ENCODE measurements at places on chromosomes 1 and 21.

DNA sequence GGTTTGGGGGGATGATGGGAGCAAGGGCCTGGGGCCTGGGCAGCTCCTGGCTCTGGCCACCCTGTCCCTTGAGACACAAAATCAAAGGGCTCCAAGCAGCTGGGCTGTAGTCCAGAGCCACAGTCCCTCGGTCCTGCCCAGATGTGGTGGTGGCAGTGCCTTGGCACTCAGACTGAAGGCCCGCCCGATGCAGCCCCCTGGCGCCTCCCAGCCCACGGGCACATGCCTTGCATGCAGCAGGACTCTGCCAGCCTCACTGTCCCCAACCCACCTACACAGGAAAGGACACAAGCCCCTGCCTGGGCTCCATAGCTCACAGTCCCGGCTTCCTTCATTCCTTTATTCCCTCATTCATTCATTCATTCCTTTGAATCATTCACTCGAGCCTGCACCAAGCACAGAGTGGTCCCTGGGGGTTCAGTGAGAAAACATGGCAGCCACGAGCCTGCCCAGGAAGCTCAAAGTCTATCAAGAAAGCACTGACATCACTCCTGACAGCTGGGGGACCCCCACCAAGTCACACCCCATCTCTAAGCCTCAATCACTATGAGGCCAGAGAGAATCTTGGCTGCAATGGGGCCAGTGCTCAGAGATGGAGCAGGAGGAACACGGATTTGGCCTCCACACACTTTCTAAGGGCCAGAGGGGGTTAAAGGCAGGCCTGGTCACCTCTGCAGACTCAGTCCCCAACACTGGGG, 5.8 kb downstream of the SDC3 start:
- DNase-seq, result no peak

DNA sequence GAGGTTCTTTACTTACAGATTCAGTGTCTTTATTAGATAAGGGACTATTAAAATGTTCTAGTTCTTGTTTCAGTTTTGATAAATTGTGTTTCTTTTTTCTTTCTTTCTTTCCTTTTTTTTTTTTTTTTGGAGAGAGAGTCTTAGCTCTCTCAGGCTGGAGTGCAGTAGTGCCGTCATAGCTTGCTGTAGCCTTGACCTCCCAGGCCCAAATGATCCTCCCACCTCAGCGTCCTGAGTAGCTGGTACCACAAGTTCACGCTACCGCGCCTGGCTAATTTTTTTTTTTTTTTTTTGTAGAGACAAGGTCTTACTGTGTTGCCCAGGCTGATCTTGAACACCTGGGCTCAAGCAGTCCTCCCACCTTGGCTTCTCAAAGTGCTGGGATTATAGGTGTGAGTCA, 76.6 kb downstream of the TMEM200B start:
- no peak for DNase-seq

- peak; percentile 41 for DNase-seq
These were observed 797 bp downstream of the CC2D1B start for GRCh38 chr1:52365071-52365745.

DNA sequence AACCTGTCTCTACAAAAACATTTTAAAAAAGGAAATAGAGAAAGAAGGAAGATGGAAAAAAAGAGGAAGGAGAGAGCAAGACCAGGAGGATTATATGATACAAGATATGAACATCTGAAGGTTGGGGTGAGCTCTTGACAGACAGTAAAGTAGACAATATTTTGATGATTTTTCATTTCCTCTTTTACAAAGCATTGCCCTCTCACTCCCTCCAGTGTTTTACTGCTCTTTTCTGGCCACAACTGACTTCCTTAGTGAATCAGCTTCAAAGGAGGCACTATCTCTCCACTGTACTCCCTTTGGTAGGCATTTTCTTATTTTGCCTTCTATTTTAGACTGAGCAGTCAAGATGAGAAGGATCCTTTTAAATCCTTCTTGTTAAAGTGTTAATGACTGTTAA, 296.7 kb downstream of the KCTD3 start:
- no peak for DNase-seq

DNA sequence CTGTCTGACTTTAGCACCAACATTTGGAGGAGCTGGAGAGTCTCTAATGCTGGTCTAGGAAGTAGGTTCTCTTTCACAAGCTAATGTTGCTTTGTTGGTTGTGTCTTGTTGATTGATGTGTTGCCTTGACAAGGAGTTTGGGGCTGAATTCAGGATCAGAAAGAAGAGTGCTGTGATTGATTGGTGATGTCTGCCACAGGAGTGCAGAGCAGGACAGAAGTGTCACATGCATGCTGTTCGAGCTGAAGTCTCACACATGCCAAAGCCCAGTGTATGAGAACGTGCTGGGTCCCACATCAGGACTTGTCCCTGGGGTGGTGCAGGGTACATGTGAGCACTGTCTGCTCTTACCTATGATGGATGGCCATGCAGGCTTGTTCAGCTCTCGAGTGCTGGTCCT, 694.4 kb downstream of the MATN1 start:
- no peak for DNase-seq

- peak; percentile 64 for DNase-seq
These were observed 15.7 kb upstream of the LUZP1 start for GRCh38 chr1:23184212-23184934.

- no peak for DNase-seq
These were observed 80.4 kb downstream of the NPHP4 start for GRCh38 chr1:5911871-5912271.

DNA sequence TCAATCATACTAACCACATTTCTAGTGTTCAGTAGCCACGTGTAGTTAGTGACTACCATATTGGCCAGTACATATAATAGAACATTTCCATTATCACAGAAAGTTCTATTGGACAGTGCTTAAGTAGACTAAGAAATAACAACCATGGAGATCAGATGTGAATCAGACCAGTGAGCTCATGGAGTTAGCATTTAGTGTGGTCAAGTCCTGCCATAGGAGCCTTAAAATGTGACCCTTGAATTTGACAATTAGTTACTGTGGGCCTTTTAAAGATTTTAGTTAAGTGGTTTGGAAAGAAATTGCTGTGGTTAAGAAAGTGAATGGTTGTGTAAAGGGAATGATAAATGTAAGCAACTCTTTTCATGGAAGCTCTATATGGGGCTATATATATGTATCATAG, 123.4 kb downstream of the POU2F1 start:
- no peak for DNase-seq

- DNase-seq, result no peak
These were observed 10.0 kb upstream of the RYR2 start for GRCh38 chr1:237032029-237032428.

DNA sequence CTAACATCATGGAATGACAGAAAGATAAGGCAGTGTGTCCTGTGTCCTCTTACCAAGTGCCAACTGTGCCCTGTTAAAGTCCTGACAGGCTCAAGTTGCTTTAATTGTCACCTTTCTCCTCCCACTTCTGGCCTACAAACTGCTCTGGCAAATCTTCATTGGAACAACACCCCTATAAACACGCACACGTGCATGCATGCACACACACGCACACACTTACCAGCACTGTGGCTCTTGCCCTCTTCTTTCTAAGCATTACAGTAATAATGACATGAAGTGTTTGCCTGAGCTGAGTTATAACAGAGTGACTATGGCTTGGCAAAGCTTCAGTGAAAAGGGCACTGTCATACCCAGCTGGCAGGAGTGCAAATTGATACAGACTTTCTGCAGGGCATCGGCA, 82.3 kb upstream of the SYT6 start:
- DNase-seq, result no peak

DNA sequence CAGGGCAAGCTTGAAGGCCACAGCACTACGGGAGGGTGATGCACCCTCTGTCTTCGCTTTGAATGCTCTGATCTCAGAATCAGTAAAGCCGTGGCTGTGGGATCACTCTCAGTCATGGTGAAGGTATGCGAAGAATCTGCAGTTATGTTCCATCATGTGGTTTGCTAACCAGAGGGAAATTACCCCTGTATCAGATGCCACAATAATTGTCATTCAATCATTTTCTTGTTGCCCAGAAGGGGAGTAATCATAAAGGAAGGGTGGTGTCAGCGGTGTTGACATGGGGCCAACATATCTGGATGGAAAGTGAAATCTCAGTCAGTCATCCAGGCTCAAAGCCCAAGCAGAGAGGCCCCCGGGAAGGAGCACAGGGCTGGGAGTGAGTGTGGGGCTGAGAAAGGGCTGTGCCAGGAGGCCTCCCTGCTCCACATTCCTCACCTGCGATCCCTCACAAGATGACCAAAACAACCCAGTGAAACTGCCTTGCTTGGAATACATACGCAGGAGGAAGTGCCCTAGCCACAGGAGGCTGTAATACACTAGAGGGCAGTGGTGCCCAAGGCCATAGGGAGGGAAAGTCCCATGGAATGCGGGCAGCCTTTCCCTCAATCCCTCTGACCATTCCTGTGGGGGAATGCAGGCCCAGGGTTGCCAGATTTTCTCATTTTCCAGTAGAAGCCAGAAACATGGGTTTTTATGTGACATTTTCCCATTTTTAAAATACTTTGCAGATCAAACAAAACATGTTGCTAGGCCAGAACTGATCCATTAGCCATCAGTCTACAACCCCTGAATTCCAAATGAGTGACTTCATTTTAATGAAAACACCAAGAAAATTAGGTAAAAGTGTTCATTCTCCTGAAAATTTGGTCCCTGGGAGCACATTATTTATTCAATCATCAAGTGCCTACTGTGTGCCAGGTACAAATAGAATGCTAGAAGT, 95.7 kb upstream of the VANGL1 start:
- DNase-seq, result peak; percentile 15

- DNase-seq, result no peak
These were observed 75.5 kb downstream of the SETD4 start for GRCh38 chr21:35984654-35985361.

DNA sequence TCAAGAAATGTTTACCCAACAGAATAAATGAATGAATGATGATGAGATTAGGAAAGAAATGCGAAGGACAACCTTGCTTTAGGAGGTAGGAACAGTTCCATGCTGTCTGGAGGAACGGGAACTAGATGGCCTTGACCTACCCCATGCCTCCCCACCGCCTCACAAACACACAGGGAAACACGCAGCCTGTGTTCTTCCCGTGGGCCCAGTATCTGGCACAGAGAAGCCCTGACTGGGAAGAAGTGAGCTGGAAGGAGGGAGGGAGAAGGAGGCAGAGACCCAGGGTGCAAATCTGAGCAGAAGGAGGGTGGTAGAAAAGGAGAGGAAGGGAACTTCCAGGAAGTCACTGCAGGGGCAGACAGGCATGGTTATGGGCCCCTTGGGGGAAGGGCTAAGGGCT, 3.5 kb upstream of the ADORA1 start:
- no peak for DNase-seq

- no peak for DNase-seq
These were observed 46.0 kb downstream of the GRHL3 start for GRCh38 chr1:24364975-24365678.

DNA sequence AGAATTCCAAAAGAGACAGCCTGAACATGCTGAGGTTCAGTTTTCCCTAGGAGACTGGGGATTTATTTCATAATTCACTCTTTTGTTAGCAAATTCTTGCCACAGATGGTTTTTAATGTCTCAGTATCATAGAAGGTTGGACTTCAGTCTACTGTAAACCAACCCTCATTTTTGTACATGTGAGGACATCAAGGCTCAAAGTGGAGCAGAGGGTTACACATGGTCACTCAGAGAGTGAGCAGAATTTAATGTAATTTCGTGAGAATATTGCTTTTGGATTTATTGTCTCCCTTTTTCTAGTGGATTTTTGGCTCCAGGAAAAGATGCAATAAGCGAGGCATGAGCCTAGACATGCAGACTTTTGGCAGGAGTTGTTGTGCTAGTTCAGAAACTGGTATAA, 210.8 kb upstream of the JUN start:
- DNase-seq, result no peak

- no peak for DNase-seq
These were observed 122.6 kb upstream of the PPP2R5A start for GRCh38 chr1:212162635-212163034.

DNA sequence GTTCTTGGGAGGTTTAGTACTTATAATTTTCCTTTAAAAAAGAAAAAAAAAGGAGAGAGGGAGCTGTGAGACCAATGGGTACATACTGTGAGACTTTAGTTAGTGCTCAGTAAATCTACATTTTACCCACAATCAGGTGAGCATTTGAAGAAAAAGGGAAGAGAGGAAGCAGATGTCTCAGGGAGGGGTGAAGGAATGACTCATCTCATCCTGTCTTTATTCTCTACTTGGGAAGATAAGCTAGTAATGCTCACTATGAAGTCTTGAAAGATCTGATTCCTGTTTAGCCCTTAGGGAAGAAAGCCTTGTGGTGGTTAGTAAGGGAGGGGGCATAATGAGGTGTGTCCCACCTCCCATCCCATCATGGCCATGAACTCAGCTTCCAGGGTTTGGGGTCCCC, 112.6 kb downstream of the PLD5 start:
- DNase-seq, result no peak

DNA sequence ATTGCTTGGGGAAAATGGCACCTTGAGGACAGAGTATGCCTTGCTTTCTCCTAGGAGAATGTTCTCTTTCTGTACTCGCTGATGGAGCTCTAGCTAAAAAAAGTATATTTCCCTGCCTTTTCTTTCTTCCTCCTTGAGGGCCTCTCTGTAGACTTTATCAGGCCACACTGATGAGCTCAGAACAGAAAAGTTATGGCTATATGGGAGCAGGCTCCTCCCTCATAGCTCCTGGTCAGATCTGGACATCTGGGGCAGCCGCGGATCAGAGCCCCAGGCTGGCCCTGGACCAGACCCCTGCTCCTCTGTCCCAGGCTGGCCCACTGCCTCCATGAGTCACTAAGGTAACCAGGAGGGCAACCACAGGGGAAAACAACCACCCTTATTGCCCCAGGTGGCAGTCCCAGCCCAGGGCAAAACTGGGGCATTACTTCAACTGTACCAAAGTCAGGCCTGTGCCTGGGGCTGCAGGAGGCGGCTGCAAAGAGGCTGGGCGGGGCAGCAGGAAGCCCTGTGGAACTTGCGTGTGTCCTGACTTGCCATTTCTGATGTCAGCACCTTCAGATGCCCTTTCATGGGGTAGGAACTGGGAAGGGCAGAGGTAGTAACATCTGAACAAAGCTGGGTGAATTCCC, 26.3 kb upstream of the ZNF648 start:
- no peak for DNase-seq

GRCh38 chr1:20993716-20994575, 182.8 kb downstream of the EIF4G3 start:
- no peak for DNase-seq

DNA sequence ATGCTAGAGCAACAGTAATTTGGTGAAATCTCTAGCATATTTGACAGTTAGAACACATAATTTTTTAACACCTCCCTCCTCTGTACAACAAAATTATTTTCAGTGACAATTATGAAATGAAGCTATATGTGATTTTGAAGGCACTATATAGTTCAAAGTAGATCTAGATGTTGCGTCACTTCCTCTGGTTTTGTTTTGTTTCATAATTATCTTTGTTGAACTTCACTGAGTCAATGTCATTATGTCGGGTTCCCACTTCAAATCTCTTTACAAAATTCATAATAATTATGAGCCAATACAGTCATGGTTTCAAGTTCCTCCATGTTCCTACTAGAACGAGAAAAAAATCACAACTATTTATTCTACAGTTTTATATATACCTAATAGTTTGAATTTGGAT, 254.8 kb upstream of the PLXNA2 start:
- no peak for DNase-seq

DNA sequence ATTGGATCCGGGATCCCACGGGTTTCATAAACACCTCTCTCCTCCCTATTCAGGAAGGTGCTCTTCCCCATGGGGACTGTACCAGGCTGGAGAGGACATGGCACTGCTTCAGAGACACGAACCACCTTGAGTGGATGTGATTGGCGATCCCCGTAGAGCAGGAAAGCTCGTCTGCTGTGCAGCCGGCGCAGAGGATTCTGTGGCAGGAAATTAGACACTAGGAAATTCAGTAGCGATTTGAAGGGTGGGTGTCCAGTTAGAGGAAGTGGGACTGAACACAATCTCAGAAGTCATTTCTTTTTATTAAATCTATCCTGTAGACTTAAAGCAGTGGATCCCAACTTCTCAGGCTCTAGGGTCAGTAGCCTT, 767 bp downstream of the PDIK1L start:
- no peak for DNase-seq
